ENCODE measurements at places on chromosomes 6 and 20. TPM values are rescaled to one million over a fixed set of nuclear protein-coding genes. Genes with fewer than 3 reads are reported as not detected.

Gene ZNF391
- 4.2 TPM for total RNA-seq

Gene TRMT11
- 46.1 TPM for total RNA-seq

GRCh38 chr6:37481711-37482605, 17.7 kb downstream of the CCDC167 start:
- H3K27me3 ChIP-seq = no peaks in the 10 kb centered on the region
- no peak for DNase-seq
- H3K36me3 ChIP-seq = no peaks in the 10 kb centered on the region
- H3K27ac ChIP-seq = no peak overlapping the region

- no peak for DNase-seq
- H3K27me3 ChIP-seq = peaks cover 2% of the 10 kb centered on the region
- no peak overlapping the region for H3K4me3 ChIP-seq
- H3K27ac ChIP-seq = no peak overlapping the region
- no peaks in the 10 kb centered on the region for H3K4me1 ChIP-seq
- no peaks in the 10 kb centered on the region for H3K36me3 ChIP-seq
Observed at GRCh38 chr6:166877906-166878305, 78.4 kb downstream of the RNASET2 start.

DNA sequence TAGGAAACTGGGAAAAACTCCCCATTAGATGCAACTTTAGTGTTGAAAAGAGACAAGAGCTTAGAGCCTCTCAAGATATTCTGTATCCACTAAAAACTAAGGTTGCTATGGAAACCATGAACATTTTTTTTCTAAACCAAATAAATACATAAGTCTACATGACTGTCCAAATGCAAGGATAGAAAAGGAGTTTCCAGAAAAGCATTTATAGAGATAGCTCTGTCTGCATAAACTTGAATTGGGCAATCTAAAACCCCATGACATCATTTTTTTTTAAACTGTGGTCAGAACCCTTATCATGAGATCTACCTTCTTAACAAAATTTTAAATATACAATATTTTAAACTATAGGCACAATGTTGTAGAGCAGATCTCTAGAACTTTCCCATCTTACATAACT, 36.4 kb upstream of the FAM83B start:
- no peaks in the 10 kb centered on the region for H3K27me3 ChIP-seq
- no peak overlapping the region for H3K27ac ChIP-seq
- H3K4me3 ChIP-seq = no peak overlapping the region
- H3K36me3 ChIP-seq = no peaks in the 10 kb centered on the region

DNA sequence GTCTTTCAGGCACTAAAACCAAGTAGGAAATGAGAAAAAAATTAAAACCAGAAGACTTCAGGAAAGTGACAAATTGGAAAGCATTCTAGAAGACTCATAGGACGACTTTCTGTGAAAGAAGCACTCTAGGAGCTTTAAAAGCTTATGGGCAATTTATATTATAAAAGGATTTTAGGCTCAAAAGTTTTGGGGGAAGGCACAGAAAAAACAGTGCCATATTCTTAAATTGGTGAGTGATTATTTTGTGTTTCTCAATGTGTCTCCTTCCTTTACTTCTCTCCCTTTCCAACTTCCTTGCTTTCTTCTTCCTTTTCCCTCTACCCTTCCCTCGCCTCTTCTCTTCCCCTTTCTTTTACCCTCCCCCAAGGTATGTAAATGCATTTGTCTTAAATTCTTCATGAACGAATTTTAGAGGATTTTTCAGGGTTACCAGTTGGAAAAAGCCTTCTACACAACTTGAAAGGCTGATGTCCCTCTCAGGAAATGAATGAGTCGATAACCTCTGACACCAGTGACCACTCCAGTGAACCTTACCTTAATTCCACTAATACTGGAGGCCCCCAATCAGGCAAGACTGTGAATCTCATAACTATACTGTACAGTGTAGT, 2.6 kb upstream of the LIN28B start:
- H3K27me3 ChIP-seq = peaks cover 95% of the 10 kb centered on the region
- H3K27ac ChIP-seq = no peak overlapping the region
- no peaks in the 10 kb centered on the region for H3K4me1 ChIP-seq

All from lung (tissue), 17 donors.